ENCODE measurements at places on chromosomes 11 and 22.

- DNase-seq = no peak
Measured at GRCh38 chr11:95698676-95699557, 90.7 kb downstream of the FAM76B start.

DNA sequence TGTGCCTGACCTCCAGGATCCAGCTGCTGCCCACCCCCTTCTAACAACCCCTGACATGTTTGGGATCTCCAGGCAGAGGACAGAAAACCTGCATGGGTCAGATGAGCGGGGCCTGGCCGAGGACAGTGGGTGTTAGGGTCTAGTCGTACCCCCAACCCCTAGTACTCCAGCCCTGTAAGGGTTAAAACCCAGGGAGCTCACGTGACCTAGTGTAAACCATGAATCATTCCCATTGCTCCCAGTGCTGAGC, 89.1 kb upstream of the CRYBB3 start:
- DNase-seq = no peak

DNA sequence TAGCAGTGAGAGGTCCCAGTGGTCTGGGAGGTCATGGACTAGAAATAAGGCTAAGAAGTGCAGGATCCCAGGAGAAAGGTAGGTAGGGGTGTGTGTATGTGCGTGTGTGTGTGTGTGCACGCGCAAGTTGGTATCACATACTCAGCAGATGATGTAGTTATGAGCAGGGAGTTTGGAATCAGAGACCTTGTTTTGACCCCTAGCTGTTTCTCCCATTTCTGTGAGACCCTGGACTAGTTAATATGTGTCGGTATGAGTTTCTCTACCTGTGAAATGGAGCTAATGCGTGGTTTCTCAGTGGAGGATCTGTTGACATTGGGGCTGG, 1.3 kb downstream of the SERPING1 start:
- DNase-seq = no peak

DNA sequence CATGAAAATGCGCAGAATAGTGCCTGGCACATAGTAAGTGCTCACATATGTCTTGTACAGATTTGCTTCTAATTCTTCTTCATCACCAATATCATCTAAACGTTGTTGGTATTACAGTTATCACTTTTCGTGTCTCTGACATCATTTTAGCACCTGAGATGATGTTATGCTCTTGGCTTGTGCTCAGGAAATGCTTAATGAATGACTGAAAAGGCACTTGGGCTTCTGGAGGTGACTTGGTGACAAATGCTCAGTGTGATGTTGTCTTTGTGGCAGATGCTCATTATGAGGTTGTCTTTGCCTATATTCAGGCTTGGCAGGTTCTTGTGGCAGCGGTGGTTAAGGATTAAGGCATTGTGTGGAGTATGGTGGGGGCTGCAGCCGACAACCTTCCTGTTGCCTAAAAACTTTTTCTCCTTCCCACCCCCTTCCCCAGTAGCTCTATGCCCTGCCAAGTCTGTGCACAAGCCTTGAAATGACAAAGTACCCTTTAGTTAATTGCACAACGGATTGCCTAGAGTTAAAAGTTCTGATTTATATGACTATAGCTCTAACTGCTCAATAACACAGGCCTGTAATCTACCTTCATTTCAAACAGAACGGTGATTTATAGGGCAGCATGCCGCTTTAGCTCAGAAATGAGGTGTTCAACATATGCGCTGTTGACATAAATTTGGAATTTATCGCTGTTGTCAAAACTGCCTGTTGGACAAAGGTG, 82.5 kb downstream of the ZBTB16 start:
- DNase-seq = no peak

- no peak for DNase-seq
Measured at GRCh38 chr22:43053176-43053575, 36.0 kb downstream of the TTLL1 start.

- DNase-seq = no peak
Measured at GRCh38 chr11:1988174-1988573, 9.5 kb downstream of the H19 start.

GRCh38 chr11:64861227-64861975, 16.9 kb upstream of the CDC42BPG start:
- no peak for DNase-seq

DNA sequence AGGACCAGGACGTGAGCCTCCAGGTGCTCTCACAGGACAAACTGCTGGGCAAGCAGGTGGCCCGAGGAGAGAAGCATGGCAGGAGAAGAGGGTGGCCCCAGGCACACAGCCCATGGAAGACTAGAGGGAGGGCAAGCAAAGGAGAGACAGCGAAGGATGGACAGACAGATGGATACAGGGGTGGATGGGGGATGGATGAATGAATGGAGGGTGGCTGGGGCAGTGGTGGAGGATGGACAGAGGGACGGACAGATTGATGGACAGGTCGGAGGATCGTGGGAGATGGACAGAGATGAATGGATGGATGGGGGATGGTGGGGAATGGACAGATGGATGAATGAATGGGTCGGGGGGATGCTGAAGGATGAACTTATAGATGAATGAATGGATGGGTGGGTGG, 22.7 kb downstream of the ARVCF start:
- DNase-seq = no peak

DNA sequence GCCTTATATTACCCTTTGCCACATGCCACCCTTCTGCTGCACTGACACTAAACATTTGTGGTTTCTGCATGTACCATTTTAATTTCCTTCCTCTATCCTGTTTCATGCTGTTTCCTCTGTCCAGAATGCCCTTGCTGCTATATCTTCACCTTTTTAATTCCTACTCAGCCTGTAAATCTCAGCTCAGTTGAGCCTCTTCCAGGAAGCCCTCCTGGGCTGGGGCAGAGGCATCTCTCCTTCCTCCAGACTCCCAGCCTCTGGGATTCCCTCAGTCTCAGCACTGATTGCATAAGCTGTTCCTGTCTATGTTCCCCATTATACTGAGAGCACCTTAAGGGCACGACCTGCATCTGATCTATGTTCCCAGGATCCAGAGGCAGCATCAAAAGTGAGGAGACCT, 98.7 kb downstream of the RNF169 start:
- DNase-seq = no peak

GRCh38 chr22:49042877-49043859, 784.5 kb downstream of the BRD1 start:
- DNase-seq = no peak

- DNase-seq = no peak
Measured at GRCh38 chr11:92411431-92411830, 186.8 kb downstream of the FAT3 start.

GRCh38 chr11:110518809-110519514, 89.2 kb downstream of the FDX1 start:
- no peak for DNase-seq

- no peak for DNase-seq
Measured at GRCh38 chr22:24188705-24189248, 7.5 kb downstream of the SUSD2 start.

GRCh38 chr11:64314805-64315561, 2.4 kb downstream of the TRMT112 start:
- no peak for DNase-seq

GRCh38 chr22:23072911-23073491, 2.7 kb downstream of the GNAZ start:
- no peak for DNase-seq

DNA sequence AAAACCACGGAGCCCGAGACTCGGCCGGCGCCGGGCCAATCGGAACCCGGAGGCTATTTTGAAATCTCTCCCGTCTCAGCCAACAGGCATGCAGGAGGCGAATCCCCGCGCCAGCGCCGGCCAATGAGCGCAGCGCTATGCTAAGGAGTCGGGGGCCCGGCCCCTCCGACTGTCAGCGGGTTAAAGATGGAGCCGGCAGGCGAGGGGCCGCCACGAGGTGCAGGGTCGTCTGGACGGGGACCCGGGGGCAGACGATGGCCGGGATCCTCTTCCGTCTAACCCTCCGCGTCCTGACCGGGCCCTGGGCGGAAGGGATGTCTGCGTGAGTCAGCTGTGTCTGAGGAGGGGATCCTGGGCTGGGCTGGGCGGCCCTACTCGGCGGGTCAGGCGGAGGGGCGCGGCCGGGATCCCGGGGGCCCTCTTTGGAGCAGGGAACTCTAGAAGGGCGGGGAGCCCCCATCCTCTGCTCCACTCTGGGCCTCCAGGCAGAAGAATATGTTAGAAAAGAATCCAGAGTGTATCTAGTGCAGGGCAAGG, 10.0 kb downstream of the SDF2L1 start:
- DNase-seq = peak; percentile 93

DNA sequence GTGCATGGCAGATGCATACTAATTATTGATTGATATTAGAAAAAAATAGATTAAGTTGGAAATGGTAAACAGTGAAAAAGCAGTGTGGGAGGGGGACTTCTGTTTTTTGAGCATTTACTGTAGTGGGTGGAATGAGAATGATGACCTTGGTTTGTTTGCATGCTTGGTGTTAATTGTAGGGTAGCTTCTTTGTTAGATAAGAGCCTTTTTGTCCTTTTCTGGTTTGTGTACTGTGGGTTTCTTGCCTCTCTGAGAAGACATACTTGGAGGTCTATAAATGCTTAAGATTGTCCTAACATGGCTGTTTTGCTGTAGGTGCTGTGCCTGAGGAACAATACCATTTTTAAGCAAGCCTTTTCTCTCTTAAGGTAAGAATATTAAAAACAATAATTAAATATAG, 17.0 kb downstream of the MRPL48 start:
- DNase-seq = no peak

DNA sequence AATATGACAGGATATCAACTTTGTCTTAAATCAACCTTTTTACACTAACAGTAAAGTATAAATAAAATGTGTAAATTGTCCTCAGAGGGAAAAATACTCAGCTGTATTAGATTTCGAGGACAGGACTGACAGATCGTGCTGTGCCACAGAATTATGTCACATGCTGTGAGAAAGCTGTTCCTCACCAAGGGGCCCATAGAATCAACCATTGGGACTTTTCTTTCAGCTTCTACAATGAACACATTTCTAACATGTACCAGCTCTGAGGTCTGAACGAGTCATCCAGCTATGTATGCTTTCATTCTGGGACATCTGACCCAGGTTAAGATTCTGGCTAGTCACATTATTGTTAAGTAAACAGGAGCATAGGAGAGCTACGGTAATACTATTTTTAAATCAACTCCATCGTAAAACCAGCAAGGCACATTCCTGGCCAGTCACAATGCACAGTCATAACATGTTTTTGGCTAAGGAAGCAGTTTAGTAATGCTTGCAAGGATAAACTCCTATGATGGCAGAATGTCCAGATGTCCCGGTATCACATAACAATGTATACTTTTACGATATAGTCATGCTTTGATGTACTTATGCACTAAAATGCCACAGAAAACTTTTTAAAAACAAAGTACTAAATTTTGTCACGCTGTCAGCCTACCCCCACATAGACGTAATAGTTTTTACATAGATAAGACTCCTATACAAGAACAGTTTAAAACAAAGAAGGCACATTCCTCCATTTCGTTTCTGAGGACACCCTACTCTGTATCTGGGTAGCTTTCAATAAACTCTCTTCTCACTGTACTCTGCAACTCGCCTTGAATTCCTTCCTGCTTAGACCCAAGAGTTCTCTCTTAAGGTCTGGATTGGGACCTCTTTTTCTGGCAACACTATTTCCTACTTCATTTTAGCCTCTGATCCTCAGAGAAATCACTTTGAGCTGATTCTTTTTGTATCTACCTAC, 27.4 kb downstream of the ZNF214 start:
- DNase-seq = no peak

DNA sequence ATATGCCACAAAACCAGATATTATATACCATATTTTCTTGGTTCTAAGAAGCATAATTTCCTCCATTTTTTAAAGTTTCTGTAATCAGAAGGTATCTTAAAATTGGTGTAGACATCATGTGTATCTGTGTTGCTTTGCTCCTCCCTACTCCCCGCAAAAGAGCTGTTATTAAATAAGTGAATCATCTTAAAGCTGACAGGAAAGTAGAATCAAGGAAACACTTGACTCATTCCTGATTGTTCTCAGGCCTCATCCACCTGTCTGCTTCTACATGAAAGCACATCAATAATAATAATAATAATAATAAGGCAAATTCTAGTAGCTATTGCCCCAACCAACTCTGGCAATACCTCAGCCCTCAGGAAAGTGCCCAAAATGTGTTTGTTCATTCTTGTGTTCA, 26.2 kb upstream of the GUCY1A2 start:
- DNase-seq = no peak

DNA sequence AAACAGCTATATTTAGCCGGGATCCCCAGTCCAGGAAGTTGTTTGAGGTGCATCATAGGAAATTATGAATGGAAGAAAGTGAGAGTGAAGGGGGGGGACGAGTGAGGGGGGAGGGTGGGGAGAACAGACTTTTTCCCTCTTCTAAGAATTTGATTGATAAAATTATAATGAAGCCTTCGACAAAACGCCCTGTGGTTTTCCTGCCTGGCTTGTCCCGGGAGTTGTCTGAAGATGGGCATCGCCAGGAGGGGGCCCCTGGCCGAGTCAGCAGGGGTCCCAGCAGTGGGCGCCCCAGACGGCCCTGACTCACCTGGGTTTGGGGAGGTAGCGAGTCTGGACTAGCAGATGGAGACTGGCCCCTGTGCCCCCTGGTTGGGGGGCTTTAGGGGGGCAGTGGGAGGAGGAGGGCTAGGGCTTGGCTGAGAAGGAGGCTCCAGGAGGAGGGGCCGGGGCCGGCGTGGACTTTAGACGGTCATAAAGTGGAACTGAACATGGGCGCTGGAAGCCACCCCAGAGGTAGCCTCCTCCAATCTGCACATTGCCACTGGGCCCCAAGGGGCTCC, 336 bp upstream of the LIF start:
- no peak for DNase-seq

GRCh38 chr22:18156878-18157713, 7.1 kb downstream of the USP18 start:
- DNase-seq = peak; percentile 25

DNA sequence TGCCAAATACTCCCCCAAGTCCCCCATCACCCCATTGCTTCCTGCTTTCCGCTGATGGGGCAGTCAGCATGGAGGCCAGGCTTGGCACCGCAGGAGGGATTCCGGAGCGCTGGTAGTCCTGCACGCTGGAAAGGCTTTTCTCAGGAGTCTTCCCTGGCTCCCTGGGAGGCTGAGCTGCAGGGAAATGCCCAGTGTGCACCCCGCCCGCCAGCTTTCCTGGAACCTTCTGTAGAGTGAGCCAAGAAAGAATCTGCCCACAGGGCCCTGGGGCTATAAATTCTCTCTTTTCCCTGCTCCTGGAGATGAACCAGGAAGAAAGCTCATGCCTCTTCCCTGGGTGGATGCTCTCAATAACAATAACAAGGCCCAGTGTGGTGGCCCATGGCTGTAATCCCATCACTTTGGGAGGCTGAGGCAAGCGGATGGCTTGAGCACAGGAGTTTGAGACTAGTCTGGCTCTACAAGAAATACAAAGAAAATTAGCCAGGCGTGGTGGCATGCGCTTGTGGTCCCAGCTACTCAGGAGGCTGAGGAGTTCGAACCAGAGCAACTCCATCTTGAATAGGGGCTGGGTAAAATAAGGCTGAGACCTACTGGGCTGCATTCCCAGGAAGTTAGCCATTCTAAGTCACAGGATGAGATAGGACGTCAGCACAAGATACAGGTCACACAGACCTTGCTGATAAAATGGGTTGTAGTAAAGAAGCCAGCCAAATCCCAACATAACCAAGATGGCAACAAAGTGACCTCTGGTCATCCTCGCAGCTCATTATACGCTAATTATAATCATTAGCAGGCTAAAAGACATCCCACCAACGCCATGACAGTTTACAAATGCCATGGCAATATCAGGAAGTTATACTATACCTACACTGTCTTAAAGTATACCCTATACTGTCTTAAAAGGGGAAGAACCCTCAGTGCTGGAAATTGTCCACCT, 46.4 kb upstream of the FTH1 start:
- no peak for DNase-seq

GRCh38 chr11:26331911-26332571, at the start of gene ANO3:
Gene ANO3 (plus strand): TSS chr11:26332130. CDS start chr11:26332276, 146 bp downstream.
- DNase-seq = peak; percentile 65

GRCh38 chr11:130992788-130993187, 76.5 kb upstream of the SNX19 start:
- no peak for DNase-seq

All from NCI-H1092 (cell line).